ENCODE measurements at places on chromosomes 12 and 14.

- no peak for DNase-seq
Measured at GRCh38 chr14:72928872-72929271, 2.6 kb downstream of the DCAF4 start.

DNA sequence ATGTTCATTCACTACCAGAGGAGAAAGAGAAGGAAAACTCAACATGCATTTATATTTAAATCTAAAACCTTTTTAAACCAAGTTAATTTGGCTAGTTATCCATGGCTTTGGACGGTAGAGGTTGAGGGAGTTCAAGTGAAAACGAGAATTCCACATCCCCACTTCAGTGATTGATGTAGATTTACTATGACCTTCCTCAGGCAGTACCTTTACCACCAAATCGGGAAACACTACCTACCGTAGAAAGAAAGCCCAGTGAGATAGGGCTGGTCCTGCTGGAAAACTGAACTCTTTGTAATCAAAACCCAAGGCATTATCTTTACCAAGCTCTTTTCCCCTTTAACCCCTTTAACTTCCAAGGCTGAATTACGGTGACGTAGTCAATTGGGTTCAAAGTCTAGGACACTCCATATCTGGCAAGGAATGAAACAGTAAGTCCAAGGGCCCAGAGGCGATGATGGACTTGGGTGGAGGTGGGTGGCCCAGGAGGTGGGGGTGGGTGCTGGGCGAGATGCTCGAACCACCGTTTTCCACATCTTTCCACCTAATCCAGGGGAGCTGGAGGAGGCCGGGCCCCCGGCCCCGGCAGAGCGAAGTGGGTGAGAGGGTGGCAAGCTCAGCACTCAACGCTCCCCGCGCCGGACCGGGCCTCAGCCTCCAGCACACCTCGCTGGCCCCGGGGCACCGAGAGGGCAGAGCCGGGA lies 618 bp downstream of the SEC23A start:
- no peak for DNase-seq

DNA sequence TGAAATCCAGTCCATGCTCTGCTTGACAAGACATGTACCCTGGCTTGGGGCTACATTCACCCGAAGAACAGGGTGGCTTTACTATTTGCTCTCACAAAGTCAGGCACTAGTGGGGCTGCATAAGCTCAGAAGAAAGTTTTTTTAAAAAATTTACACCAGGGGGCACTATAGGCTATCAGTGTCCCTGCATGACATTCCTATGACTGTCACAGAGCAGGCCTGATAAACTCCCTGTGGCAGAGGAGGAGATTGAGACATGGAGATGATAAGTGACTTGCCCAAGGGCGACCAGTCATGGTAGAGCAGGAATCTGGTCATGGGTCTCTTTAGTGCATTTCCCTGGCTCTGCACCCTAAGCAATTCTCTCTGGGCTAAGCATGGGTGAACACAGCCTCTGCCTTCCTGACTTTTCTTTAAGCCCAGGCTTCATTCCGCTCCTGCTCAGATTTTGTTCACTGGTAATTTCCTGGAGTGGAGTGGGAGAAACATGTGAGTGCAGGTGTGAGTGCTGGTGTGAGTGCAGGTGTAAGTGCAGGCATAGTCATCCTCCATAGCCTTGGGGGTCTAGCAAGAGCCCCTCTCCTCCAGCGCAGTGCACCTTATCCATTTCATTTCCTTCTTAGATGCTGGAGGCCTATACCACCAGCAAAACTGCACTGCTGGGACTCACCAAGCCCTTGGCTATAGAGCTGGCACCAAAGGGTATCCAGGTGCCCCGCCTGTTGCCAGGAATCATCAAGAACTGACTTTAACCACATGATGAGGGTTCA lies 91.6 kb downstream of the DHRS2 start:
- no peak for DNase-seq

GRCh38 chr12:14239350-14239934 lies 126.0 kb upstream of the ATF7IP start:
- peak; percentile 41 for DNase-seq

- no peak for DNase-seq
Measured at GRCh38 chr12:6277982-6278438, 32.5 kb upstream of the PLEKHG6 start.

DNA sequence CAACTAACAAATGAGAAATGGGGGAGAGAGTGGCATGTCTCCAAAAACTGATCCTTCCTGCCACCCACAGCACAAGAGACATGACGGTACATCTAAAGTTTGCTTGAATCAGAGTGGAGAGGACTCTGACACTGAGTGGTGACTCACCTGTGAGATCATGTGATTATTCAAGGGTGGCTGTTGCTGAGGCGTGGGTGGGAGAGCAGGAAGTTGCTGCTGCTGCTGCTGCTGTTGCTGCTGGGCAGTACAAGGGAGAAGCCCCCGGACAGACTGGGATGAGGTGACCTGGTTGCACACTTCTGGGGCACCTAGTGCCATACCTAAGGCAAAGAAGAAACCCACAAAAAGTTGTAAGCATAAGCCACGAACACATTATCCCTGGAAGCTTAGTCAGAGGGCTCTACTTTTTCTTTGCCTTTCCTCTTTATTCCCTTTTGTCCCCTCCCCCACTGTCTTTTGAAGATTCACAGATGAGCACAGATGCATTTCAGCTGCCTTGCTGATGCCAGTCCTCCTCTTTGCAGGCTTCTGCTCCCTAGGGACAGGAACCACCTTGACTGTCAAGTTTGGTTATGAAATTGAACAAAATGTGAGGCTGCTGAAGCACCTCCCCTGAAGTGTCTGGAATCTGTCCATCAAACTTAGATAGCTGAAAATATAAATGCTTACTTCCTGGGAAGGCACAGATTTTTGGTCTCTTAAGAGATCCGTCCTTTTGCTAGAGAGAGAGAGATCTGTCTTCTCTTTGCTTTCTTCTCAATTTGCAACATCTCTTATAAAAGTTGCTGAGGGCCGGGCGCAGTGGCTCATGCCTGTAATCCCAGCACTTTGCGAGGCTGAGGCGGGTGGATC lies 29.4 kb upstream of the STAC3 start:
- DNase-seq = no peak

- no peak for DNase-seq
Measured at GRCh38 chr12:67006610-67007009, 262.5 kb upstream of the CAND1 start.
